ENCODE measurements at places on chromosomes 3 and 15. TPM values are rescaled to one million over a fixed set of nuclear protein-coding genes. Genes with fewer than 3 reads are reported as not detected.
A peak's percentile ranks its signal among the peaks of the same experiment; 100 is the strongest.

C2CD4A gene
- under 0.01 TPM for total RNA-seq

SH3GL3 gene
- total RNA-seq = 8.6 TPM

- DNase-seq = peak; percentile 68
Observed at GRCh38 chr3:159619341-159619885, 369.2 kb upstream of the IL12A start.

GRCh38 chr15:101504373-101504772 lies 14.9 kb upstream of the PCSK6 start:
- DNase-seq = no peak

PARP16 gene
- total RNA-seq = 9.0 TPM

GRCh38 chr3:50274371-50275104 lies 4.3 kb upstream of the LSMEM2 start:
- DNase-seq = no peak

ZNF385D gene
- total RNA-seq = 10.6 TPM

- peak; percentile 74 for DNase-seq
Observed at GRCh38 chr3:119588112-119588511, 8.8 kb downstream of the ADPRH start.

DNA sequence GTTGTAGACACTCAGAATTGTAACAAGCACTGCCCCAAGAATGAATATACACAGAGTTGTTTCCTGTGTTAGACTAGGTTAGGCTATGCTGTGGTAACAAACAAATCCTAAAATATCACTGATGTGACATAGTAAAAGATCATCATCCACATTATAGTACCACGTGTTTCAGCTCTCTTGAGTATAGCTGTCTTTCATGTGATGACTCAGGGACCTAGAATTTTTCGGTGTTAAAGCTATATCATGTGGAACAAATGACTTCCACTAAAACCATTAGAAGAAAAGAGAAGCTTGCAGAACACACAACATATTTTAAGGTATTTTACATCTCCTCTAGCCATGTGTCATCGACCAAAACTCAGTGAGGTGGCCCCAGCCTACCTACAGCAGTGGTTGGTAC lies 307.9 kb upstream of the RBMS3 start:
- DNase-seq = no peak

GRCh38 chr3:13243586-13243985 lies 170.4 kb upstream of the IQSEC1 start:
- no peak for DNase-seq

DNA sequence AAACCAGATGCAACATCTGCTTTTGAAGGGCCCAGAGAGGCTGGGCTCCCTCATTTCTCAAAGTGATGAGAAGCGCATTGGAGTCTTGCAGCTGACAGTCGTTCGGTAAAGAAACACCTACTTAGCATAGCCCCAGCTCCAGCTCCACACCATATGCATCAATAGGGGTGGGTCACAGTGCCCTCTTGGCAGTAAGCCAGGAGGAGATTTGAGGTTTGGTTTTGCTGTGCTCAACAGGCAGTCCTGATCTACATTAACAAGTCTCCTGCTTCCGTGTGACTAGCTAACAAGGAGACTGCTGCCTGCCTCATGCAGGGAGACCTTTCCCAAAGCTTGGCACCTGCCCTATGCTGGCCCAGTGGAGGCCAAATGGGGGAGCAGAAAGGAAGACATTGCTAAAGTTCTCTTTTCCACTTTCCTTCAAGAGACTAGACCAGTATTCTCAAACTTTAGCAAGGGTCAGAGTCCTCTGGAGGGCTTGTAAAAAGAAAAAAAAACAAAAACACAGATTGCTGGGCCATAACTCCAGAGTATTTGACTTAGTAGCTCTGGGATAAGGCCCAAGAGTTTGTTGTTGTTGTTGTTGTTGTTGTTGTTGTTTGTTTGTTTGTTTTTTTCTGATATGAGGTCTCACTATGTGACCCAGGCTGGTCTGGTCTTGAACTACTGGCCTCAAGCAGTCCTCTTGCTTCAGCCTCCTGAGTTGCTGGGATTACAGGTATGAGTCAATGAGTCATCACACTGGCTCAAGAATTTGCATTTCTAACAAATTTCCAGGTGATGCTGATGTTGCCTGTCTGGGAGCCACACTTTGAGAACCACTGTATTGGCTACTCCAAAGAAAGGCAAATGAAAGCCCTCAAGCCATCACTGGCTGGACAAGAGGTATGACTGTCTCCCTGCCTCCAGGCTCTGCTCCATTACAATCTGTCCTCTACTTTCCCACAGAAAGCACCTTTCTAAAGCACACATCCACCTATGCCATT lies 294.9 kb downstream of the RORA start:
- DNase-seq = peak; percentile 18

- DNase-seq = no peak
Observed at GRCh38 chr15:72912996-72913395, 129.4 kb upstream of the ADPGK start.

- DNase-seq = no peak
Observed at GRCh38 chr15:36392676-36393266, 186.7 kb upstream of the CDIN1 start.
